ENCODE measurements at places on chromosomes 12 and 14.

DNA sequence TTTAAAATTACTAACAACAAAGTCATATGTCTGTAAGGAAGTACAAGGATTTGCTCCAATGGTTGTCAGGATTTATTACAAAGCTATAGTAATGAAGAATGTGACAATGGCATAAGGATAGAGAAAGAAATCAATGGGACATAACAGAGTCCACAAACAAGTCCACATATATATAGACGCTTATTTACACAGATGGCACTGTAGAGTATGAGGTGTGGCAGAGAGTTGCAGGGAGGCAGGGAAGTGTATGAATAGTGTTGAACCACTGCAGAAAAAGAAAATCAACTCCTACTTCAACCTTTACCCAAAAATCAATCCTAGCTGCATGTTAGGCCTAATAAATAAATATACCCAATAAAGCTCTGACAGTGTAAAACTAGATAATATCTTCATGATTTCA, 21.3 kb downstream of the SOS2 start:
- DNase-seq: no peak

DNA sequence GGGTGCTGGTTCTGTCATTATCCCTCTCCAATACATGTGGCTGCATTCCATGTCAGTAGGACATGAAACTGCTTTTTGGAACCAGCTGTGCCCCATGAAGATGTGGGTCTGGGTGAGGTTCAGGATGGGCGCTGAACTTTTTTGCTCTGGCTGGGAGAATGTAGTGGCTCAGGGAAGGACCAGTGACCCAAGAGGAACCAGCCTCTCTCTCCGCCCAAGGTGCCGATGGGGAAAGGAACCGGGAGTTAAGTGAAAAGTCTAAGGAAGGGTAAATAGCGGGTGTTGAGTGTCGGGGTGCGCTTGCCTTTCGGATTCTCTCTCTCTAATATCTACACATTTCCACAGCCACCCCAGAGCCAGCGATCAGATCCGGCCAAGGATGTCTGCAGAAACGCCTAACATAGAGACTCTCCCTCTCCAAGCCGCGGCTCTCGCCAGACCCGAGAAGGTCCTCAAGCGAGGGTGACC, 7.8 kb downstream of the ARHGEF25 start:
- no peak for DNase-seq

DNA sequence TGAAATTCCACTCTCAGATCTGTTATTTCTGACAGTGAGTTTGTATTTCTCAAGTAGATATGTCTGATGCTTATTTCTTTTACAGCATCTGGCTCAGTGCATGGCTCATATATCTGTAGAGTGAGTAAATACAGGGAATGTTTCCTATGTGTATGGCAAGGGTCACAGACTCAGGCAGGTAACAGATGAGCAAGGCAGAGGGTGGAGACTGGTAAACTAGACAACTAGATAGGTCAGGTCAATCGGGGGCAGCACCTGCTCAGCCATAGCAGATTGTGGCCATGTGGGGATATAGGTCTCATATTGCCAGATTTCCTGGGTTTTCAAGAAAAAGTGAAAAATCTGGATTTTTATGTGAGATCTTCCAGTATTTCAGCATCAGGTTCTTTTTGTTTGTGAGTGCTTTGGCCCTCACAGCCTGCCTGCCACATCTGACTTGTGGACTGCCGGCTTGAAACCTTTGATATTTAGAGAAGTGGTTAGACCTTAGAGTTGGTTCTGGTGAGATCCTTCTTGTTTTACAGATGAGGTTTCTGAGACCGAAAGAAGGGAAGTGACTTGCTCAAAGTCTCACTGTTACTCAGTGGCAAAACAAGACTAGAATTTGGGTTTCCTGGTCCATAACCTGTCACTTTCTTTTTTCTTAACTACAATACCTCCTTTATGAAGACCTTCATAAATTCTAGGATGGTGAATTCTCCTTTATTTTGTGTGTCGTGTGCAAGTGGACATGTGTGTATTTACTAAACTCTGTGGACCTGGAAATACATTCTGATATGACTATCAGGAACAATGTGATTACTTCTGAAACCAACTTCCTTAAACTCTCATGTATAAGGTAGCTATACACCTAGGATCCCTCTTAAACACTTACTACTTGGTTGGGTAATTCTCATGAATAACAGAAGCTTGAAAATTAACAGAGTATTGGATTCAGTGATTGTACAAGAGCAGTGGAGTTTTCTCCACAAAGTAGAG, 34.4 kb downstream of the PROX2 start:
- DNase-seq: no peak

DNA sequence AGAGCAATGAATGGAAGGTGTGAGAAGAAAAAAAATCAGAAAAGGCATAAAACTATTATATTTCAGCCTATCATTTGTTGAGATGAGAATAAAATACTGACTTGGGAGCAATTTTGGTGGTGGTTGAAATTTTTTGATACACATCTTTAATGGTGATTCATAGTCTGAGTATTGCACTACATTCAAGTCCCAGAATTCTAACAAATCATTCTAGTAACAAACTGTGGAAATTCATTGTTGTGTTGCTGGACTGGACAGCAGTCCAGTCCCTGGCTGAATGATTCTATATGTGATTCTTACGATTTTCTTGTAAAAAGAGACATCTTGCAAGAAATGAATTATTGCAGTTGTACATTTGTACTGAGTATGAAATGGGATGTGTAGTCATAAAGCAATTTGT, 268.6 kb downstream of the TRHDE start:
- DNase-seq: no peak

DNA sequence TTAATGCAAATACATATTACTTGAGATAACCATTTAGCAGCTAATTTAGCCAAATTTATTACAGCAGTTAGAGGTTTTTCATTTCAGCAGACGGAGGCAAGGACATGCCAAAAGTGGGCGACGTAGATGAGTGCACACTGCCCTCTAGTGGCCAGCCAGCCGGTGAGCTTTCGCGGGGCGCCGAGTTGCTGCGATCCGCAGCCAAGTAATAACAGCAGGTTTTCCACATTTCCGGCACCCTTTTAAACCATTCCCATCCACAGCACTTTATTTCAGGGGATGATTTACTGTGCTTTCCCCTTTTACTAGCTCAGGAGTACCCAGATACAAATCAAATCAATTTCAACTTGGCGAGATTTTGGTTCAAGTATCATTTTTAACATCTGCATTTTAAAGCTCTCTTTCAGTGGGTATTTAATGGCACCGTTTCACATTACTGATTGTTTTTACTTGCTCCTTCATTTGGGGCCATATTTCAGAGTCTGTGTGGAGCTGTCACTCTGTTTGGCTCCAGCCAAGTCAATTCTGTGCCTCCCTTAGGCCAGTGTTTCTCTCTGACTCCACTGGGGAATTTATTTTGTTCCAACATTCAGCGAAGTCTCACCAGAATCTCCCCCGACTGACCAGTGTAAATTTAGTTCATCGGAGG, 158.0 kb downstream of the EGLN3 start:
- peak; percentile 56 for DNase-seq

DNA sequence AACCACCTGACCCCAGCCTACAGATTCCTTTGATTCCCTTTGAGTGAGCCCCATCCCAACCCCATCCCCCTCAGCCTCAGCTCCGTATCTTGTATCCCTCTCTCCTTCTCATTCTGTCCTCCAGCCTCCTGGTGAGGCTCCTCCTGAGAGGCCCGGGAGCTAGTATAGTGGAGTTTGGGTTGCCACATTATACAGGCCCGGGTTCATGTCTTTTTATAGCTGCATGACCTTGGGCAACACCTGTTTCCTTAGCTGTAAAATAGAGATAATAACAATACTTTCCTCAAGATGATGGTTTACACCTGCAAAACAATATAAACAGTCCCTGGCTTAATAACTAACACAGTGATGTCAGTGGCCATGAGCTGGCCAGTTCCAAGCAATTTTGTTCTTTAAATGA, 89.8 kb downstream of the STAB2 start:
- no peak for DNase-seq

DNA sequence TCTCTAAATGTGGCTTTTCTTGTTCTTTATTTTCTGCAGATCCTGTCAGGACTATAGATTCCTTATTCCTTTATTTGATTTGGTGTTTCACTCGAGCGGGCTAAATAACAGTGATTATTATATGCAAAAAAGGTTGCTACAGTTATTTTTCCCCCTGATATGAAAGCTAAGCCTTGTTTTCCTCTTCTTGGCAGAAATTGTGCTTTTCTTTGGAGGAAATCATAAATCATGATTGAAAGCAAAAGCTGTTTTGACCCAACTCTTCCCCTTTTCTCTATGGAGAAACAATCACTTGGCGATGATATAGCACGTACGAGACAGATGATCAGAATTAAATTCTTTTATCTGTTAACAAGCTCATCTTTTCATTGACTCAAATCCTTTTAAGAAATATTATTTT, 31.4 kb downstream of the PPFIBP1 start:
- no peak for DNase-seq

GRCh38 chr14:47207617-47208016, 467.8 kb downstream of the MDGA2 start:
- no peak for DNase-seq

- no peak for DNase-seq
Observed at GRCh38 chr14:95573313-95573712, 38.5 kb downstream of the GLRX5 start.

GRCh38 chr14:68762953-68763764, 29.7 kb downstream of the ZFP36L1 start:
- DNase-seq: no peak

DNA sequence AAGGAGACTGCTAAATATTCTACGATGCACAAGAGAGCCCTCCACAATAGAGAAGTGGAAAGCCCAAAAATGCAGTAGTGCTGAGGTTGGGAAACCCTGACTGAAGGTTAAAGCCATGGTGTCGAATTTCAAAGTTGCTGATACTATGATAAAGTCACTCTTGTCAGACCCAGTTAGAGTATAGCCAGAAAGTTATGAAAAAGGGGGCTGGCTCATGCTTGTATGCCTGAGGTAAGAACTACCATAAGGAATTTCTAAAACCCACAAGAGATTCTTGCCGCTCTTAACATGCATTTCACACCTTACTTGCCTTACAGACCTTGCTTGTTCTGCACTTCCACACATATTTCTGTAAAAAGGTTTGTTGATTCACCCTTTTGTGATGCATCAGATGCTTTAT, 184.6 kb downstream of the SLC6A15 start:
- peak; percentile 86 for DNase-seq

DNA sequence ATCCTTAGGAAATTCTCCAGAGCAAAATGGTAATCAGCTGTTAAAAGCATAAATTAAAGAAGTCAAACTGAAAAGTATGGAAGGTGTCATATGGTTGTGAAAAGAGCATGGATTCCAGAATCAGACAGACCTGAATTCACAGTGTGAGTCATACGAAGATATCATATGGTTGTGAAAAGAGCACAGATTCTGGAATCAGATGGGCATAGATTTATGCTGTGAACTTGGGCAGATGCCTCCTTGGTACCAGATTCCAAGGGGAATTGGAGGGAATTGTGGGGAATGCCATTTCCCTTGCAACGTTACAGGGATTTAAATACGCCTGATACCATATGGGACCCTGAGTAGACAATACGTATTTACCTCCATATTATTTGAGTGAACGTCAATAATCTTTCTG, 183.7 kb downstream of the GALC start:
- no peak for DNase-seq

DNA sequence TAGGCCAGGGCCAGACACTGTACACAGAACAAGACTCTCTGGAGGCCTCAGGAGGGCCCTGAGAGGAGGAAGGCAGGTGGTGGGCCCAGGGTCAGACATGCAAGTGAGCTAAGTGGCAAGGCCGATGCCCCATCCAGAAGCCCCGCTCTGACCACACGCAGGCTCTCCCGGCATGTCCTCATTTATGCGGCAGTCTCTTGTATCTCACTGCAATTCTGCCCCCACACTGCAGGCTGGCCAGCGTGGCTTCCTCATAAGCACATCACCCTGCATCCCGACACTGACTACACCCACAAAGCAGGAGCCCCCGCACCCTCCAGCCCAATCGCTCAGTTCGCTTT, 17.5 kb downstream of the SSH1 start:
- DNase-seq: no peak

DNA sequence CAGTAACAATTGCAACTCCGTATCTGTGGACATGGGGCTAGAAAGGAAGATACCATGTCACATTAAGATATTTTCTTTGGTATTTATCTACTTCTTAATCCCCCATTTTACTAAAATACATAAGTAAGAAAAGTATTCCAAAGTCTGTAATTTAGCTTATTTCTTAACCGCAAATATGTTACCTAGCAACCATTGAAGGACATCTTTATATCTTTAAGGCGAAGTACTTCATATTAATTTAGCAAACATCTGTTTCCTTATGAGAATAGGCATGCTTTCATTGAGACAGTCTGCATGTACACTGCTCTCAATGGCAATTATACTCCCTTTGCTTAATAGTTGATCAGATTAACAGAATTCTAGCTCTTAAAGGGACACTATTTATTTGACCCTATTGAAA, 88.8 kb downstream of the NAV3 start:
- no peak for DNase-seq

GRCh38 chr12:49138999-49139398, 7.8 kb upstream of the TUBA1B start:
- no peak for DNase-seq

DNA sequence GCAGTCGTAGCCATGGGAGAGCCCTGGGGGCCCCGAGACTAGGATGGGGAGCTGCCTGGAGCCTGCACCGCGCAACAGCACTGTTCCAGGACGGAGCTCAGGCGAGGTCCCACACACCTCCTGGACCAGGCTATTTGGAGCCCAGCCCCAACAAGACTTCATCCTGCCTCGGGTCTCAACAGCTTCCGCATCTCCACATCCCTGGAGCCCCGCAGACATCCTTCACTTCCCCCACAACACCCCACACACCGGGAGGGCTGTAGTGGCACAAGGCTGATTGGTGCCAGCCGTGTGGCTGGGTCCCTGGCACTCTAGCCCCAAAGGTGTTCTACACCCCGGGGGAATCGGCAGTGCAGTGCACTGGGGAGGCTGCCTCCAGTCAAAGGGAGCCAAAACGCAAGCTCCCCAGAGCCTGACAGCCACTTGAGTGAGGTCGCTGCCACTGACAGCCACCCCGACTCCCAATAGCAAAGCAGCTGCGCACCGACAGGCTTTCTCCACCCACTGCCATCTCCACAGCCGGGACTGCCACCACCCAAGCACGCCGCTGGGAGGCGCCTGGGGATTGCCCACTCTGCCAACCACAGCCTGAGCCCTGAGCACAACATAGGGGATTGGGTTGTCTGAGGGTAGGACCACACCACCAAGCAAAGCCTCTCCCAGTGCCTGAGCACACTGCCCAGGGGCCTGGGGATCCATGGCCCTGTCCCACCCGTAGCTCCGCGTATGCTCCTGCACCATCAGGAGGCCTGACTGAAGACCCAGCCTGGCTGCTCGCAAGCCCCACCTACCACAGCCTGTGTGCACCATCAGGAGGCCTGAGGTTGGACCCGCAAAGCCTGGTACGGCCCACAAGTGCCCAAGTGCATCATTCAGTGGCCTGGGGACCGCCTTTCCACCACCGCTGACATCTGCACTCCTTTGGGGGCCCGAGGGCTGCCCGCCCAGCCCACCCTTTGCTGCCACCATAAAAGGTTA, 13.2 kb upstream of the KLRF1 start:
- DNase-seq: peak; percentile 27

Measured in bronchial epithelial cell (primary cell).